T-helper 1 cell (primary cell): ENCODE measurements at places on chromosomes 6 and 20.

DNA sequence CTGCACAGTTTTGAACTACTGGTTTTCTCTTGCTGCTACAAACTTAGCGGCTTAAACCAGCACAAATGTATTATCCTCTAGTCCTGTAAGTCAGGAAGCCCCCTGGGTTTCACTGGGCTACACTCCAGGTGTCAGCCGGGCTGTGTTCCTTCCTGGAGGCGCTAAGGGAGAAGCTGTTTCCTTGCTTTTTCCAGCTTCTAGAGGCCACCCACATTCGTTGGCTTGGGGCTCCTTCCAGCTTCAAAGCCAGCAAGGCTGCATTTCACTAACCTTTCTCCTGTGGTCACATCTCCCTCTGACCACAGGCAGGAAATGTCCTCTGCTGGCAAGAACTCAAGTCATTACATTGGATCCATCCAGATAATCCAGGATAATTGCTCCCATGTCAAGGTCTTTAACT lies 350.6 kb upstream of the PLCB4 start:
- DNase-seq = no peak

DNA sequence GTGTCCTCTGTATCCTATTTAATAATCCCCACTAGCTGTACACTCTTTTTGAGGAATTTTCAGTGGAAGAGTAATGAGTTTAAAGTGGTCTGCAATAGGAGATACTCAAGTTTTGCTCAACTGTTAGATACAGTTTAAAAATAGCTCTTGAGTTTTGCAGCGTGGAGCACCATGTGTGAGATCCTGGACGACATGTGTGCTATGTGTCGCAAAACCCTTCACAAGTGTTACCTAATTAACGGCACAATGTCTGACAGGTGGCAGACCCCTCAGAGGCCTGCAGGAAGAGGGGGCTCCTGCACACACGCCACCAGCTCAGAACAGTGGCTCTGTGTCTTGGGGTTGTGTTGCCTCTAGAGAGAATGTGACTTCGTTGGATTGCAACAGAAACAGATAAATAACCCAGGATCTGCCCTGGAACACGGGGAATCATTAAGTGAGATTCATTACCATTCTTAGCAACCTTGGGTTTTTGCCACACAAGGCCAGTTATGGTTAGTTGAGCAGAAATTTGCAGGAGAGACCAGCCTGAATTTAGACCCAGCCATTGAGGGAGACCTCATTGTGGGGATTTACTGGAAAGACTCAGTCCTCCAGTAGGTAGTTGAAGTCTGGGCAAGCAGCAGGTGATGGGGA lies 73.8 kb downstream of the SASH1 start:
- DNase-seq = no peak

GRCh38 chr20:3248167-3248992 lies 9.4 kb upstream of the SLC4A11 start:
- DNase-seq = no peak

- no peak for DNase-seq
Measured at GRCh38 chr20:25085756-25086495, 4.0 kb upstream of the VSX1 start.

DNA sequence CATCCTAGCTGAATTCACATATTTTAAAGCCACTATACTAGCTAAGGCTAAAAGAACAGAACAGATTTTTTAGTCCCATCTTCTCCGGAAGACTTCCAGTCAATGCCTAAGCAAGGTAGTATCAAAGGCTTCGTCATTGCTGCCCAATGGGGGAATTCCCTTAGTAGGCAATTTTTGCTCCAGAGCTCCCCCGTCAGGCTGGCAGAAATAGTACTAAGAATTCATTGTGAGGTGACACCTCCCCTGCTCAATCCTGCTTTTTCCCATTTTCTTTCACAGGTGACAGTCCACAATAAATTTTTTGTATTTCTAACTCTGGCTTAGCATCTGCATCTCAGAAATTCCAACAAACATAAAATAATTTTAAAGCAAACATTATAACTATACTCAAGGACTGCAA lies 52.8 kb upstream of the SRSF6 start:
- no peak for DNase-seq

GRCh38 chr6:32255199-32256153 lies 31.6 kb upstream of the NOTCH4 start:
- DNase-seq = peak; percentile 27

- no peak for DNase-seq
Measured at GRCh38 chr6:41236276-41236675, 8.1 kb downstream of the TREML4 start.

GRCh38 chr6:114297135-114297534 lies 45.7 kb downstream of the HS3ST5 start:
- DNase-seq = no peak

DNA sequence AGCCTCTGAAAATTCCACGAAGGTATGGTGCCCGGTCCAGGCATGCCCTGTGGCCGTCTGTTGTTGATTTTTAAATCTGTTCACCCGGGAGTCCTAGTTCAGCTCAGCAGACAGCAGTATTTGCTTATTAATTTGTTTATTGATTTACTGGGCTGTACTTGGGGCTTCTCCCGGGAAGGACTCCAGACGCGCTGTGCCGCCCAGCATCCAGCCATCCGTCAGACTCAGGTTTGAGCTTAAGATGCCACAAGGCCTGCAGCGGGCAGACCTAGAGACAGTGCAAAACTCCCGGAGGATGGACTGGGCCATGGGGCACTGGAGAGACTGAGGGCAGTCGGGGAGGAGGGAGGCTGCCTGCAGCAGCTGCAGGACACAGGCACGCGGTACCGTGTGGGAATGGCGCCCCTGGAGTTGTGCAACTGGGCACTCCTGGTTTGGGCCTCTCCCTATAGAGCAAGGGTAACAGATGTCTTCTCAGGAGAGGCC lies 17.3 kb upstream of the CCDC167 start:
- no peak for DNase-seq

DNA sequence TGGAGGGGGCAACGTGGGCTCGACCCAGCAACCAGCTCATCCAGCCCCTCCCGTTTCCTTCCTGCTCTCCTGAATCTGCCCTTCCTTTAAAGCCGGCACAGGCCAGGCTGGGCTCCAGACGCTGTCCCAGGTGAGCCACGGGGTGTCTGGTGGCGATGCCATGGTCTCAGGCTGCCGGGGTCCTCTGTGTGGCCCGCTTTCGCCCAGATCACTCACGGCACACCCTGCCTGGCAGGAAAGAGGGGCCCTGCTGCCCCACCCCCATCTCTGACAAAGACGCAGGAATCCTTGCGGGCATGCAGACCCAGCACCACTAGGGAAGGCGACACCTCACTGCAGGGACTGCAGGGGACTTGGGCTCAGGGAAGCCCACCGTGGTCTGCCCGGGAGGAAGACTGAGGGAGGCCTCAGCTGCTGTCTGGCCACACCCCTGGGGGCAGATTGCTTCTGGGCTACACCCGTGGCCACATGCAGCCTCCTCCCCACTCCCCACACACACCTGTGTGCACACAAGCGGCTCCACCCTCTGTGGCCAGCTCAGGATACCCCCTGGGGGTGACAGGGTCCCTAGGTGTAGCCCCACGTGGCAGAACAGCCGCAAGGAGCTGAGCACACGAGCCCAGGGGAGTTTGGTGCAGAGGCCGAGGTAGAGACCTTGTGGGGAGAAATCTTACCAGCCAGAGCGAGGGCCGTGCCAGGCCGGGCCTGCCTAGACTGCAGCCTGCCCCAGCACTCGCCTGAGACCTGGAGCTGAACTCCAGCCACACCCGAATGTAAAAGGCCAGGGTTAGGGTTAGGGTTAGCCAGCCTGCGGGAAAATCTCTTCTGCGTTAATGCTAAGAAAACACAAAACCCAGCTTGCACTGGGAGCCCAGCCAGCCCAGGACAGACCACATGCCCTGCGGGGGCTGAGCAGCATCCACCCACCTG lies 104.6 kb downstream of the DLL1 start:
- DNase-seq = no peak

- DNase-seq = no peak
Measured at GRCh38 chr6:117761610-117762009, 86.3 kb downstream of the NUS1 start.

- no peak for DNase-seq
Measured at GRCh38 chr6:125310994-125311649, 9.4 kb upstream of the HDDC2 start.

DNA sequence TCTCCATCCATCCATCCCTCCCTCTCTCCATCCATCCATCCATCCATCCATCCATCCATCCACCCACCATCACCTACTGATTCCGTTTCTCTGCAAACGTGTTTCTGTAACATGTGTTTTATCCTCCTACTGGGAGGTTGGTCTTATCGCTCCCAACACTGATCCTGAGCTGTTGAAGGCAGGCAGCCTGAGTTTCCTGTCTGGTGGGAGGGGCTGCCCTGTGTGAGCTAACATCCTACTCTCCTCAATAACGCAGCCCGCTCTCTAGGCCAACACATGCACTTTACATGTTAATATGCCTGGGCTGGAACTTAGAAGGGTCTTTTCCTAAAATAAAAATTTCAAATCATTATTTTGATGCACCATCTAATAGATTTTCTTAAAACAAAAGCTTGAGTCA lies 126.5 kb downstream of the WDR27 start:
- DNase-seq = no peak

- no peak for DNase-seq
Measured at GRCh38 chr20:32470025-32470861, 112.1 kb downstream of the ASXL1 start.

DNA sequence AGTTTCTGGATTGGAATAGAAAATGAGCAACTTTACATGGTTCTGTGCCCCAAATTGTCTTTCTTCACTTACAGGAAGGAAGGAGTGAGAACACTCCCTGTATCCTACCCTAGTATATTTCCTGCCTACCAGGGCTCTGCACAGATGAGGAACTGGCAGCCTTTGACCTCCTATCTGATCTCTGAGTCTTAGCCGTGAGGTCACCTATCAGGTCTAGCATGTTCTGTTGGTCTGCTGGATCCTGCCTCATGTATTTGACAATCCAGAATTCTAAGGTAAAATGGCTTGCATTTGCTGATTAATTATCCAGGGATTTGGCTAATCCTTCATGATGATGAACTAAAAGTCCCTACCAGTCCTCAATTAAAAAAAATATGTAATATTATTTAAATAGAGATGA lies 35.0 kb upstream of the TRAM2 start:
- DNase-seq = no peak

DNA sequence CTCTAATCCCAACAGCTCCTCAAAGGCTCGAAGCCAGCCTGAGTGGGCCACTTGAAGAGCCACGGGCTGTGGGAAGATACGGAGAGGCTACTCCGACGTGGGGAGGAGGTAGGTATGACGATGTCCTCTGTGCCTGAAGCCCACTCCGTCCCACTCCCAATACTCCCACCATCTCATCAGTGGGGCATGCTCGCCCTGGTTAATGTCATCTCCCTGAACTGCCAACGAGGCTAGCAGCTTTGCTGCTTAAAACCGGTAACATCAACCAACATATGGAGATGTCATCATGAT lies 11.1 kb downstream of the NRN1 start:
- no peak for DNase-seq

DNA sequence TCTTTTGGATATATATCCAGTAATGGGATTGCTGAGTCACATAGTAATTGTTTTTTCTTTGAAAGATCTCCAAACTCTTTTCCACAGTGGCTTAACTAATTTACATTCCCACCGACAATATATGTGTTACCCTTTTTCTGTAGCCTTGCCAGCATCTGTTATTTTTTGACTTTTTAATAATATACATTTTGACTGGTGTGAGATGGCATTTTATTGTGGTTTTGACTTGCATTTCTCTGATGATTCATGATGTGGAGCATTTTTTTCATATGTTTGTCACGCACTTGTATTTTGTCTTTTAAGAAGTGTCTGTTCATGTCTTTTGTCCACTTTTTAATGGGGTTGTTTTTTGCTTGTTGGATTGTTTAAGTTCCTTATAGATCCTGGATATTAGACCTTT lies 58.9 kb upstream of the OPRM1 start:
- no peak for DNase-seq

GRCh38 chr6:33895296-33895695 lies 91.5 kb upstream of the MLN start:
- DNase-seq = peak; percentile 71

- peak; percentile 5 for DNase-seq
Measured at GRCh38 chr20:63090682-63091571, 84.2 kb upstream of the BHLHE23 start.

- DNase-seq = no peak
Measured at GRCh38 chr6:14765106-14765505, 480.8 kb upstream of the JARID2 start.

DNA sequence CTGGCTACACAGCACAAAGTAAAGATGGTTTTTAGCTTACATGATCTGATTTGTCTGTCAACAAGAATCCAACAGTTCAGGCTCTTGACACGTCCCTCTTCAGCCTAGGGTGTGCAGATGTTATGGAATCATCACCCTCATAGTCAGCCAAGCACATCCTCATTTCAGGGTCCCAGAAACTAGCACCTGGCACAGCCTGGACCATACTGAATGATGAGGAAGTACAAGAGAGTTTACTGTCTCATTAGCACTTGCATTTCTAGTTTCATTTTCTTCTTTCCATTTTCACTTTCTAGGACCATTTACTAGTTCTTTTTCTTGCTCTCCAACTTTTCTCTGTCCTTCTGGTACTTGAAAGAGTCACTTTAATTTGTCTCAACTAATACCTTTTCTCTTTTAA lies 6.5 kb downstream of the RIPOR2 start:
- peak; percentile 59 for DNase-seq

DNA sequence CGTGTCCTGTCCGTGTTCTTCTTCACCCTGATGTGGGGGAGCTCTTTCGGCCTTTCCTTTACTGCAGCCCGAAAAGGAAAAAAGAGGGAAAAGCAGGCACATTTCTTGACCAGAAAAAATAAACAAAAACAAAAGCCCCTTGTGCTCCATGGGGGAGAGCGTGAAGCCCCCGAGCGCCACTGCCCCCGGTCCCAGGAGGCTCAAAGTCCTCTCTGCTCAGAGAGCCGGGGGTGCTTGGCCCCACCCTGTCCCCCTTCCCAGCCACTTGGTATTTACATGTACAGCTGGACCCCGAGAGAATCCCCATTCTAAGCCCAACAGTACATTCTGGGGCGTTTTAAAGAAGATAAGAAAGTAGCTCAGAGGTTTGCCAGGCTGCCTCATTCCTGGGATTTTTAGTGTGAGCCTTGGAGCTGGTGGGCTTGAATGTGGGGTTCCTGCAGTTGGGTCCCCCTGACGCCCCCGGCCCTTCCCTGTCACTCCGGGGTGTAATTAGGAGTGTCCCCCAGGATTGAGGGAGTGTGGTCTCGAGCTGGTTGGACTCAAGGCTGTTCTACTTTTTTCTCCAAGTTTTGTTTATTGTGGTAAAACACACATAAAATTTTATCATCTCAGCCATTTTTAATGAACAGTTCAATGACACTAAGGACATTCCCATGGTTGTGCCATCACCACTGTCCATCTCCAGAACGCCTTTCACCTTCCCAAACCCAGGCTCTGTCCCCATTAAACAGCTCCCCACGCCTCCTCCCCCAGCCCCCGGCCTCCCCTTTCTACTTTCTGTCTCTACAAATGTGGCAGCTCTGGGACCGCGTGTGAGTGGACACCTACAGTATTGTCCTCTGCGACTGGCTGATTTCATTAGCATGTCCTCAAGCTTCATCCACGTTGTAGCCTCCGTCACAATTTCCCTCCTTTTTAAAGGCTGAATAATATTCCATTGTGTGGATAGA lies 55.7 kb upstream of the BHLHE23 start:
- DNase-seq = no peak
